ENCODE measurements at places on chromosomes 3 and 15. TPM values are rescaled to one million over a fixed set of nuclear protein-coding genes. Genes with fewer than 3 reads are reported as not detected.

The ZSCAN2 gene
- total RNA-seq, result 52.4 TPM

The ITPKA gene
- 0.99 TPM for total RNA-seq

The NR2E3 gene
- total RNA-seq, result 0.56 TPM

The CHRNA5 gene
- total RNA-seq, result 29.3 TPM

The MAP6D1 gene
- 4.1 TPM for total RNA-seq

The CTXND1 gene
- not detected for total RNA-seq

The NOX5 gene
- not detected for total RNA-seq

The CYP8B1 gene
- total RNA-seq, result not detected

The CYP1A2 gene
- not detected for total RNA-seq

The TKT gene
- total RNA-seq, result 975 TPM

The MASP1 gene
- total RNA-seq, result 3.2 TPM

The SCG3 gene
- 42.4 TPM for total RNA-seq

The SLC28A2 gene
- total RNA-seq, result not detected

The GP9 gene
- total RNA-seq, result not detected

The CISH gene
- total RNA-seq, result 1.9 TPM

The CLSTN2 gene
- total RNA-seq, result 0.52 TPM

The DZIP1L gene
- 8.3 TPM for total RNA-seq

The TRH gene
- not detected for total RNA-seq

The GOLGA8M gene
- total RNA-seq, result not detected

All from H1 (cell line).